ENCODE measurements at places on chromosomes 11 and 22.

- no peak for DNase-seq
Observed at GRCh38 chr22:49362211-49362839, 465.3 kb downstream of the BRD1 start.

- no peak for DNase-seq
Observed at GRCh38 chr11:66523611-66524010, 13.2 kb downstream of the BBS1 start.

DNA sequence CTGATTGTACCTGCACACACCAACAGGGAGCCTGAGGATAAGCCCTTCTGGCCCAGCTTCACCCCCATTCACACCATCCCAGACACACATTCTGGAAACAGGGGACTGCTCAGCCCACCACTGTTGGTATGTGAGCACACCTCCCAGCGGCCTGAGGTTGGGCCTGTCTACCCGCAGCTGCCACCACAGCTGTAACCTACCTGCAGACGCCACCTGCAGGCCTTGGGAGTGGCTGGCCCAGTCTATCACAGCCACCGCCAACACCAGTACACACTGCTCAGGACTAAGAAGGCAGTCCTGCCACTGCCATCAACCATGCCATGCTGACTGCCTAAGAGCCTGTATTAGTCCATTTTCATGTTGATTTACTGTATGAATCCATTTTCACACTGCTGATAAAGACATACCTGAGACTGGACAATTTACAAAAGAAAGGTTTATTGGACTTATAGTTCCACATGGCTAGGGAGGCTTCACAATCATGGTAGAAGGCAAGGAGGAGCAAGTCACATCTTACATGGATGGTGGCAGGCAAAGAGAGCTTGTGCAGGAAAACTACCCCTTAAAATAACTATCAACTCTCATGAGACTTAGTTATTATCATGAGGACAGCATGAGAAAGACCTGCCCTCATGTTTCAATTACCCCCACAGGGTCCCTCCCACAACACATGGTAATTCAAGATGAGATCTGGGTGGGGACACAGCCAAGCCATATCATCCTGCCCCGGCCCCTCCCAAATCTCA, 30.6 kb downstream of the RSF1 start:
- no peak for DNase-seq

- peak; percentile 73 for DNase-seq
Observed at GRCh38 chr11:96155627-96156378, 187.2 kb downstream of the MAML2 start.

GRCh38 chr11:94780432-94780831, 12.3 kb downstream of the AMOTL1 start:
- DNase-seq = no peak

DNA sequence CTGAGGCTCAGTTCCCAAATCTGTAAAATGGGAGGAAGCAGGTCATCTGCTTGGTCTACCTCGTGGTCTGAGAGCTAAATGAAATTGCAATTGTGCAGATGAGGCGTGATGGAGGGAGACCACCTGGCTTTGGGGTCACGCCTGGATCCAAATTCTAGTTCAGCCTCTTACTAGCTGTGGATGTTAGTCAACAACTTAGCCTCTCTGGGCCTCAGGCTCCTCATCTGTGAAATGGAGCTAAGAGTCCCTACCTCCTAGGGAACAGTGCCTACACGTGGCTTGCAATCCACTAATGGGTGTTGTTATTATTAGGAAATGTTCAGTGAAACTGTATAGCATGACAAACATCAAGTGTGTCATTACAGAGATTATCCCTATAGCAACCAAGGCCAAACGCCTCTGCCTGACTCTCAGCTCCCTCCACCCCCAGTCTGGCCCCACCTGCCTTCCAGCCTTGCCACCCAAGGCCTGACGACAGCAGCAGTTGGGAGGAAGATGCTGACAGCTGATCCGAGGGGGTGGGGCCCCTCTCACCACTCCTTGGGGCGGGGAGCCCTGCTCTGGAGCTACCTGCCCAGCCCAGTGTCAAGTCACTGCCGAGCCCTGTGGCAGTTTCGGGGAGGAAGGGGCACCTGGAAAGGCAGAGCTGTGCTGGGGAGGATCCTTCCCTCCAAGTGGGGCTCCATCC, 1.7 kb upstream of the RHOD start:
- peak; percentile 96 for DNase-seq

- peak; percentile 80 for DNase-seq
Observed at GRCh38 chr11:117281159-117281558, 10.0 kb upstream of the BACE1-AS start.

DNA sequence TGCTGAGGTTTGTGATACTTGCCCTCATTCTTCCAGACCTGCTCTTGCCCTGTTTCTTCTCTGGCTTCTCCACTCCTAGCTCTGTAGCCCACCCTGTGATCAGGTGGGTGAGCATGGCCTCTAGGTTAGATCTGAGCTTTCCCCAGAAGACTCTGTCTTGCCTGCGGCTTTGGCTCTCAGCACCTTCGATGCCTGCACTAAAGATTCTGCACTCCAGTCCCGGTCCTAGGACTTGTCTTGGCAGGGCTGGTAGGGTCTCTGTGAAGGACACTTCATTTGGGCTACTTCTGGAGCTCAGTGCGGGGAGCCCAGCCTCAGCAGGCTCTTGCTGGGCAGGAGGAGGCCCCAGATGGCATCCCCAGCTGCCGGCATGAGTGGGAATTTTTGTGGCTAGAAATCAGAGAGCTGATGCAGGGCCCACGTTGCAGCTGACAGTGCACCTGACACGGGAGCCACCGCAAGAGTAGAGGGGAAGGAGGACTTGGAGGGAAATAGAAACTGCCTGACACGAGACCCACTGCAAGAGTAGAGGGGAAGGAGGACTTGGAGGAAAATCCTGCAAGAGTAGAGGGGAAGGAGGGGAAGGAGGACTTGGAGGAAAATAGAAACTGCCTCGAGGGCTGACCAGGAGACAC, 226.9 kb upstream of the B3GAT1 start:
- DNase-seq = no peak

GRCh38 chr22:48084041-48084728, 1321.7 kb downstream of the TBC1D22A start:
- DNase-seq = no peak

GRCh38 chr11:44868455-44869421, 81.9 kb downstream of the TP53I11 start:
- DNase-seq = no peak

GRCh38 chr22:50701076-50701419, 28.4 kb downstream of the SHANK3 start:
- no peak for DNase-seq

GRCh38 chr11:117857734-117858414, 18.6 kb downstream of the FXYD6 start:
- DNase-seq = no peak

GRCh38 chr22:20130731-20131596, 640 bp upstream of the ZDHHC8 start:
- peak; percentile 53 for DNase-seq

- DNase-seq = peak; percentile 74
Observed at GRCh38 chr11:119166368-119167076, 2.0 kb upstream of the NLRX1 start.

- peak; percentile 98 for DNase-seq
Observed at GRCh38 chr11:77994434-77995362, at the start of gene INTS4. Gene INTS4 (minus strand): TSS chr11:77994668. CDS start chr11:77994643, 25 bp downstream.

DNA sequence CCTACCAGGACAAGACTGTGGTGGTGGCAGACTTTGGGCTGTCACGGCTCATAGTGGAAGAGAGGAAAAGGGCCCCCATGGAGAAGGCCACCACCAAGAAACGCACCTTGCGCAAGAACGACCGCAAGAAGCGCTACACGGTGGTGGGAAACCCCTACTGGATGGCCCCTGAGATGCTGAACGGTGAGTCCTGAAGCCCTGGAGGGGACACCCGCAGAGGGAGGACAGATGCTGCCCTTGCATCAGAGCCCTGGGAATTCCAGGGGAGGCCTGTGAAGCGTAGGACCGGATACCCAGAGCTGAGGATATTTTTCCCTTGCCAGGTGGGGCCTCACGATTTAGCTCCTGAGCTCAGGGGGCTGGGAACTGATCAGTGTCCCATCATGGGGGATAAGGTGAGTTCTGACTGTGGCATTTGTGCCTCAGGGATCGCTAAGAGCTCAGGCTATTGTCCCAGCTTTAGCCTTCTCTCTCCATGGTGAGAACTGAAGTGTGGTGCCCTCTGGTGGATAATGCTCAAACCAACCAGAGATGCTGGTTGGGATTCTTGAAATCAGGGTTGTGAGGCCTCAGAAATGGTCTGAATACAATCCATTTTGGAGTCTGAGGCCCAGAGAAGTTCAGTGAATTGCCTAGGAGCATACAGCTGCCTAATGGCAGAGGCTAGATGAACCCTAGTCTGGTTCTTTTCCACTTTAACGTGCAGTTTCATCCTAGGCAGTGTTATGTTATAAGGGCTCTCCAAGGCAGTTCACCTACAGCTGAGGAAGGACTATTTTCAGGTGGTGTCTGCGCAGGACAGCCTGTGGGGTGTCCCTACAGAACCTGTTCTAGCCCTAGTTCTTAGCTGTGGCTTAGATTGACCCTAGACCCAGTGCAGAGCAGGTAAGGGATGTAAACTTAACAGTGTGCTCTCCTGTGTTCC, 19.5 kb downstream of the PIK3IP1 start:
- no peak for DNase-seq

- DNase-seq = no peak
Observed at GRCh38 chr11:72584293-72584938, 89.8 kb downstream of the PDE2A start.

GRCh38 chr22:29090039-29090438, 17.2 kb downstream of the KREMEN1 start:
- DNase-seq = no peak

- no peak for DNase-seq
Observed at GRCh38 chr11:44608651-44608990, 43.2 kb downstream of the CD82 start.

DNA sequence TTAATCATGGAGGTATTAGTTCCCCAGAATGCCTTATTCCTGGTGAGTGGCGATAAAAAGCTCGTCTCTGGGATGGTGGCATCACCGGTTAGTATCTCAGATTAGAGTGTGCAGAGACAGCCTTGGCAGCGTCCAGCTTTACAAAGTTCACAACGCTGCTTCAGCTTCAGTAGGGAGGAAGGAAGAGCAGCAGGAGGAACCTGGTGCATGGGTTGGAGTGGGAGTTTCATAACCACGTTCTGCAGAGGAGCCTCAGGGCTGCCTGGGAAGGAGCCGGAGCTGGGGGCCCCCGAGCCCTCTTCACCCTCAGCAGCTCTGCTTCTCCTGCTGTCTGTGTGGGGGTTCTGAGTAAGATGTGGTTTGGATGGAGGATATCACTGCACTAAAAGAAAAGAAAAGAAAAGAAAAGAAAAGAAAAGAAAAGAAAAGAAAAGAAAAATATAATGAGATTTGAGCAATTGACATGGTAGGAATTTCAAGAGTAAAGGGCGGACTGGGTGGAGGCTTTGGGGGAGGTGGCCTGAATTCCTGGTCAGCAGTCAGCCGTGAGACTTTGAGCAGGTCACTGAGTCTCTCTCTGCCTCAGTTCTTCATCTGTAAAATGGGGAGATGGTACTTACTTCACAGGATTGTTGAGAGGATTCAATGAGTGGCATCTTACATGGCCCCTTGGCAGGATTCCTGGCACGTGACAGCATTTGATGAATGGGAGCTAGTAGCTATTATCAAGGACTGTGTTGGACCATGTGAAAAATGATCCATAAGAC, 6.5 kb downstream of the ASPHD2 start:
- no peak for DNase-seq

- no peak for DNase-seq
Observed at GRCh38 chr11:1090600-1091331, 16.1 kb downstream of the MUC2 start.

DNA sequence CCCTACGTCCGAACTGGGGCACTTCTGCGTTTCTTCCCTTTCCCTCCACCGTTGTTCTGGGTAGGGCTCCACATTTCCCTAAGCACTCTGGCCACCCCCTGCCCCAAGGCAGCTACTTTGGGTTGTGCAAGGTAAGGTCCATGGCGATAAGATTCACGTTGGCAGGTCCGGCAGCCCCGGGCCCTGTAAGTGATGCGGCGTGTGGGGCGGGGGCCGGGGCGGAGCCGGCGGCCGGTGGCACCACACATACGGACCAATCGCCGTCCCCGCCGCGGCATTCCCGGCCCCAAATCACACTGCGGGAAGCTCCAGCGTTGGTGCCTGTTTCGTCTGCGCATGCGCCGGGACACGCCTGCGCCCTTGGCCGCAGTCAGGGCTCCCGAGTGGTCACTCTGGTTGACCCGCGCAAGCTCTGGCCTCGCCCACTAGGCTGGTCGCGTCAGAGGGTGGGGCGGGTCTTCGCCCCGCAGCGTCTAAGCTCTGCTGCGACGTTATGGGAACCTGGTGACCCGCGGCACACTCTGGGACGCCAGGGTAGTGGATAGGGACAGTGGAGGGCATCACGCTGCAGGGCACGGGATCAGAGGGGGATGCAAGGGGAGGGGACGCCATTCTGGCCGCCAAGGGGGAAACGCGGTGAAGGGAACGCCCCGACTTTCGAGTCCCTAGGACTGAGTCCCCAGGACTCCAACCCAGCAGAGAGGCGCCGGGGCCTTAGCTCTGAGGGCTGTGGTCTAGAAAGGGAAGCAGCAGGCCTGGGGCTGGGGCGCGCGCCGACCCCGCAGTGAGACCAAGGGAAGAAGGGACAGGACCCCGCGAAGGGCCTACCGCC, 1.6 kb downstream of the FADS1 start:
- DNase-seq = peak; percentile 87

DNA sequence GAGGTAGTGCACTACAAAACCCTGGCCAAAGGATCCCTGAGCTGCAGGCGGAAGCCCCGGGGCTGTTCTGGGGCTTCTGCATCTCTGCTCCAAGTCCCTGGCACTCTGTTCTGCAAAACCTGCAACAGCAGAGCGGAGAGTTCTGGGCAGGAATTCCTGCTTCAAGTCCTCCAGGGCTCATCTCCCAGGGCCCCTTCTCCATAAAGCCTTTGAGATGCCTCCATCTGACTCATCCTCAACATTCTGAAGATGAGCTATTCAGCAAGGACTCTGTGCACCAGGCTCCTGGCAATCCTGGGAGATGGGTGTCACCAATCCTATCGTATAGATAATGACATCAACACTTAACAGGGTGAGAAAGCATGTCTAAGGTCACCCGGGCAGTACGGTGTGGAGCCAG, 19.3 kb downstream of the SYN3 start:
- no peak for DNase-seq

DNA sequence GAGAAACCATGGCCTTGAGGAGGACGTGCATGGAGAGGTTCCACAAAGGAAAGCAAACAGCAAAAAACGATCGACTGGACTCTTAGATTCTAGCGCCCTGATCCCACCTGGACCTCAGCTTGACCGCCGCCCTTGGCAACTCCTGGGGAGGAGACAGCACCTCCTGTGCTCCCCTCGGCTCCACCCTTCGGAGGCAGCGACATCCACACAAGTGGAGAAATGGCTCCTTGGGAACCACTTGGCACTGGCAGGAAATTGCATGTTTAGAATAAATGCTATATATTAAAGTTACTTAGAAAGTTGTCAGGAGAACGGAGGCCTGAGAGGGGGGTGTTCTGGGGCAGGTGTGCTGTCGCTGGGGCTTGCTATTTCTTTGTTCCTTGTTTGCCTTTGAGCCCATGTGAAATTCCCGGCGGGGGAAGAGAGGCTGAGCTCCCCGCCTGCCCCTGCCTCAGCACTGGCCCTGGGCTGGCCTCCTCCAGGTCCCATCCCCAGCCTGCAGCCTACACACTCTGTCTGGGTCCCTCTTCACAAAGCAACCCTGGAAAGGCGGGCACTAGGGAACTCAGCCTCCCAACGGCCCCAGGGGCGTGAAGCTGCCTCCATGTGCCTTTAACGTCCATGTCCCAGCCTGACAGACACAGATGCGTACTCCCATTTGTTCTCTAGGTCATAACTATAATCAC, 395.3 kb downstream of the BRD1 start:
- DNase-seq = no peak

- DNase-seq = no peak
Observed at GRCh38 chr11:27052668-27053067, 12.1 kb downstream of the BBOX1 start.

Measured in RWPE1 (cell line).